ENCODE measurements at places on chromosomes 2 and 18.

DNA sequence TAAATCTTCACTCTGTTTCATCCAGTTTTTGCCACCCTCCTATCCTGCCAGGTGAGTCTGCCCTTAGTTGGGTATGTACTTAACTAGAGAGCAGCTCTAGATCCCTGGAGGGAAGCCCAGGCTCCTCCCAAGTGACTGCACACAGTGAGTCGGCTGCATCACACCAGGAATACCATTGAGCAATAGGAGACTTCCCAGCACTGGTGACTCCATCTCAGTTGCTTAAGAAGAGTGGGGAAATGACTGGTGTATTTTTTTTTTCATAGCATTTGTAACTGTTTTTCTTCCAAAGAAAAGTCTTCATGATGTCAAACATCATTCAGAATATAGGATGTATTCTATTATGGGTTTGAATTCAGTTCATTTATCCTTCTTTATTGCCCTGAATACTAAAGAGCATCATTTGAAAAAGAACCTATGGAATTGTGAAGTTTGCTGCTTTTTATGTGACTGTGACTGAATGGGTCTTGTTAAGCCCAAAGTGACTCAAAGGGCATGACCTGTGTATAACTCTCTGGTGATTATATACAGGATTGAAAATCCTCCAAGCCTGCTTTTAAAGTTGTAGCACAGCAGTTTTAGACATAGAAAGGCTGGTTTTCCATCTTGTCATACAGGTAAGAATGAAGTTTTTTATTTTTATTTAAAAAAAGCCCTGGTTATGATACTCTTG is 84.3 kb downstream of the MAP3K20 start:
- peak; percentile 100 for DNase-seq

- DNase-seq = peak; percentile 16
These were observed 2.2 kb downstream of the SETBP1 start for GRCh38 chr18:44682871-44683221.

DNA sequence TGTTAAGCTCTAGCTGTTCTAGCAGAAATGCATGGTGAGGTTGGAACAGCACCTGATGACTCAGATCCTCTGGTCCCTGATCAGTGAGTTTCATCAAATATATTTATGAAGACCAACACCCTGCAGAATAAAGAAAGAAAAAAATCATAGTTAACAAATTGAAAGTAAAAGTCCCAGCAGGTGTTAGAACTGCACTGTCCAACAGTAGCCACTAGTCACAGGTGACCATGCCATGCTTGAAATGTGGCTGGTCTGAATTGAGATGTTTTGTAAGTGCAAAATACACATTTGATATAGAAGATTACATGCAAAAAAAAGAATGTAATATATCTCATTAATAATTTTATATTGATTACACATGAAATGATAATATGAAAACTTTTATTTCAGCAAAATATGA is 1010.7 kb upstream of the ZEB2 start:
- peak; percentile 33 for DNase-seq

GRCh38 chr2:163558251-163559021 is 177.4 kb downstream of the FIGN start:
- no peak for DNase-seq

- DNase-seq = peak; percentile 21
These were observed 238.1 kb downstream of the KLHL29 start for GRCh38 chr2:23622966-23623675.
